Thymus (tissue), 14 donors: ENCODE measurements at places on chromosomes 2 and 18. TPM values are rescaled to one million over a fixed set of nuclear protein-coding genes. Genes with fewer than 3 reads are reported as not detected.

The RAD51AP2 gene
- not detected for total RNA-seq

The AQP4 gene
- 0.24 TPM for total RNA-seq

The CNGA3 gene
- 0.09 TPM for total RNA-seq

The SERPINB7 gene
- total RNA-seq: 1.4 TPM

The CD8B2 gene
- total RNA-seq: 22.1 TPM

The SCN7A gene
- 10.2 TPM for total RNA-seq

The TLX2 gene
- 0.19 TPM for total RNA-seq

The QPCT gene
- 11.4 TPM for total RNA-seq

The DLX2 gene
- total RNA-seq: 0.09 TPM

The CENPA gene
- total RNA-seq: 25.6 TPM

The REG3A gene
- total RNA-seq: 0.05 TPM

The PHLPP1 gene
- 4.5 TPM for total RNA-seq

The FAM228B gene
- 16.2 TPM for total RNA-seq

The NRP2 gene
- 11.7 TPM for total RNA-seq

The HOXD10 gene
- not detected for total RNA-seq

The PFN4 gene
- 0.90 TPM for total RNA-seq

The TNFAIP6 gene
- total RNA-seq: 2.3 TPM

The SRD5A2 gene
- total RNA-seq: 0.28 TPM

The BOLL gene
- total RNA-seq: 0.05 TPM

The KIF3C gene
- 3.1 TPM for total RNA-seq

The OTOS gene
- 0.38 TPM for total RNA-seq

The SP5 gene
- 0.24 TPM for total RNA-seq

The CCDC150 gene
- total RNA-seq: 8.6 TPM

The EPAS1 gene
- total RNA-seq: 3.1 TPM

The AGXT gene
- 0.14 TPM for total RNA-seq

The CAPN14 gene
- total RNA-seq: 0.52 TPM

The RUFY4 gene
- total RNA-seq: 2.6 TPM

The IL1RL1 gene
- 1.1 TPM for total RNA-seq

The CYP27C1 gene
- 0.05 TPM for total RNA-seq

The RPRD1A gene
- 34.1 TPM for total RNA-seq

The GAL3ST2 gene
- 0.09 TPM for total RNA-seq

The KRTCAP3 gene
- 1.6 TPM for total RNA-seq

The DNAJC5G gene
- total RNA-seq: not detected

The FBLN7 gene
- 6.0 TPM for total RNA-seq

The CFAP210 gene
- total RNA-seq: not detected

The CDCA7 gene
- total RNA-seq: 42.9 TPM

The UBR3 gene
- 14.1 TPM for total RNA-seq

The C2orf81 gene
- total RNA-seq: 0.66 TPM

The BCS1L gene
- total RNA-seq: 24.4 TPM

The GNLY gene
- 1.7 TPM for total RNA-seq

The ERFE gene
- total RNA-seq: 0.38 TPM

The FAM110C gene
- total RNA-seq: 0.05 TPM

The GNAL gene
- 1.7 TPM for total RNA-seq

The LRRC30 gene
- total RNA-seq: 0.14 TPM

The SPP2 gene
- total RNA-seq: 0.05 TPM

The HS6ST1 gene
- 35.2 TPM for total RNA-seq

The DLX1 gene
- total RNA-seq: 0.09 TPM

The COL3A1 gene
- total RNA-seq: 228 TPM

The KLHL41 gene
- 5.2 TPM for total RNA-seq

The ACYP2 gene
- total RNA-seq: 9.6 TPM

The GPR45 gene
- not detected for total RNA-seq

The SLC38A11 gene
- 0.05 TPM for total RNA-seq

The ARHGAP28 gene
- total RNA-seq: 4.7 TPM

The KLHL14 gene
- total RNA-seq: 0.24 TPM

The CNTNAP5 gene
- 0.14 TPM for total RNA-seq

The GPR75 gene
- total RNA-seq: 0.57 TPM
